ENCODE measurements at places on chromosomes 5 and 9.

- DNase-seq, result no peak
Measured at GRCh38 chr9:10512144-10512543, 100.7 kb downstream of the PTPRD start.

- no peak for DNase-seq
Measured at GRCh38 chr9:16675131-16675530, 195.3 kb downstream of the BNC2 start.

- DNase-seq, result no peak
Measured at GRCh38 chr9:107789001-107789700, 299.6 kb upstream of the KLF4 start.

- no peak for DNase-seq
Measured at GRCh38 chr9:138082918-138083636, 205.5 kb downstream of the CACNA1B start.

DNA sequence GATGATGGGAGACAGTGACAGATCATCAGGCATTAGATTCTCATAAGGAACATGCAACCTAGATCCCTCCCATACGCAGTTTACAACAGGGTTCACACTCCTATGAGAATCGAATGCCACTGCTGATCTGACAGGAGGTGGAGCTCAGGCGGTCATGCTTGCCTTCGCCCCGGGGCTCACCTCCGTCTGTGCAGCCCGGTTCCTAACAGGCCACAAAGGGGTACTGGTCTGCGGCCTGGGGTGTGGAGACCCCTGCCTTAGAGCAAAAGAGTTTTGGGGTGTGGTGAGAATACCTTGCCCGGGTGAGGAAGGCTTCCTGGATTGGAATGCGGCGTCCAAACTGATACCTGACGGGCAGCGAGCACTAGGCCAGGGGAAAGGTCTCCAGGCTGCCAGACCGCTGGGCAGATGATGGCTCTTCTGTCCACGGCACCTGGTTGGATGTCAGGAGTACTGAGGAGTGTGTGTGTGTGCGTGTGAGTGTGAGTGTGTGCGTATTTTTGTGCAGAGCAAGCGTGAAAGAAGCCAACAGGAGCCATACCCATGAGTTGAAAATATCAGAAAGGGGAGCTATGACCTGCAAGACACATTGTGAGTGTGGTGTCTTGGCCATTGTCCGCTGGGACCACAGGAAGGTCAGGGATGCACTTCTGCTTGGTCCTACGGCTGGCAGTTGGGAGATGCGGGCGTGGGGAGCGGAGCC, 55.4 kb downstream of the ACER2 start:
- no peak for DNase-seq

DNA sequence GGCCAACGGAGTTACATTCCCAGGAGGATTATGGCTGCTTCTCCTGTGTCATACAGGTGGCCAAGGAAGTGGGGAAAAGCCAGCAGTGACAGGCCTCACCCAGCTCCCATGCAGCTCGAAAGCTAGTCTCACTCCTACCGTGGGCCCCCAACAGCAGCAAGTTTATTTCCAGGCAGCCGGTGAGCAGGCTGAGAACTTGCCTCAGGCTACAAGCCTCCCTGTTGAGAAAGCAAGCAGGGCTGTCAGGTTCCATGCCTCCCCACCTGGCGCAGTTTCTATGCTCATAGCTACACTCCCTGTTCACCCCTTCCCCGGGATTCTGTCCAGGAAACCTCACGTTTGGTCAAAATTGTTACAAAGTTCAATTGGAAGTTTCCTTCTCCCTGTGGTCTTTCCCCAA, 27.5 kb upstream of the DNAH5 start:
- no peak for DNase-seq

- DNase-seq, result no peak
Measured at GRCh38 chr9:18580151-18580550, 106.2 kb downstream of the ADAMTSL1 start.

GRCh38 chr5:138789771-138790242, 36.6 kb downstream of the CTNNA1 start:
- DNase-seq, result no peak
